ENCODE measurements at places on chromosomes 1 and 21.

DNA sequence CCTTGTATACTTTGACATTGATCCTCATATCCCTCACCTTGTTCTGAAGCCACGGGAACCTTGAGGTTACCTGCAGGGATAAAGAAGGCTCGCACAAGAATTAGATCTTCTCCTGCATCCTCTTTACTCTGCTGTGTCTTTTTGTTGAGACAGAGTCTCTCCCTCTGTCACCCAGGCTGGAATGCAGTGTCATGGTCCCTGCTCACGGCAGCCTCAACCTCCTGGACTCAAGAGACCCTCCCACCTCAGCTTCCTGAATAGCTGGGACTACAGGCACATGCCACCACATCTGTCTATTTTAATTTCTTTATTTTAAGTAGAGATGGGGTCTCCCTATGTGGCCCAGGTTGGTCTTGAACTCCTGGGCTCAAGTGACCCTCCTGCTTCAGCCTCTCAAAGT, 134.7 kb downstream of the PTPRC start:
- no peak for DNase-seq

- no peak for DNase-seq
Measured at GRCh38 chr1:25447547-25447946, 16.9 kb downstream of the MACO1 start.

GRCh38 chr1:93851327-93851712, 27.7 kb downstream of the DNTTIP2 start:
- no peak for DNase-seq

- DNase-seq: no peak
Measured at GRCh38 chr1:241677201-241677600, 25.1 kb downstream of the WDR64 start.

GRCh38 chr1:218164930-218165700, 120.0 kb upstream of the RRP15 start:
- no peak for DNase-seq

DNA sequence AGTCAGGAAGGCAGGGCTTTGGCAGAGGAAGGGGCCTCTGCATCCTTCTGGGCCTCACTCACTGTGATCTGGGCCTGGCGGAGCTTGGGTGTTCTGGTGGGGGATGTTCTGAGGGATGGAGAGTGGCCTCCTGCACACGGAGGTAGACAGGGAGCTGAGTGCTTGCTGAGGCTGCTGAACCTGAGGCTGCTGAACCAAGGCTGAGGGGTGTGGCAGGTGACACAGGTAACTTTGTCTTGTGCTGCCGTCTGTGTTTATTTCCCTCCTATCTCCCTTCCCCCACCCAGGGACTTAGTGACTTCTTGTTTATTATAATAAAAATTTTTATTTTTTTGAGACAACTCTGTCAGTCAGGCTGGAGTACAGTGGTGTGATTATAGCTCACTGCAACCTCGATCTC, 37.7 kb upstream of the IFNLR1 start:
- DNase-seq: no peak

DNA sequence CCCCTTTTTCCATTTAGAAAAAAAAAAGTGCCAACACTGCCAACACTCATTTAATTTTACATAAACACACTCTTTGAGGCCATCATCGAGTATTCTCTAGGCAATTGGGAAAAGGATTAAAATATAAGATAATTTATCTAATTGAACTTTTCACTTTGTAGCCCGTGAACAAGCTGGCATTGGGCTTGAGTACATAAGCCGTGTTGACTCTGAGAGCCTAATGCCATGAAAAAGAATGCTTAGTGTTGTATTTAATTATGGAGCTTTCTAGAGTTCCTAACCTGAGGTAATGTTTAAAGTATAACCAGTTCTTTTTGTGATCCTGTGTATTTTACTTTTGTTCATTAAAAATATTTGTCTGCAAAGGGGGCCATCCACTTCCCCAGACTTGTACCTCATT, 193.8 kb downstream of the LYPLAL1 start:
- no peak for DNase-seq

- DNase-seq: no peak
Measured at GRCh38 chr1:220222939-220223338, 49.3 kb downstream of the RAB3GAP2 start.

DNA sequence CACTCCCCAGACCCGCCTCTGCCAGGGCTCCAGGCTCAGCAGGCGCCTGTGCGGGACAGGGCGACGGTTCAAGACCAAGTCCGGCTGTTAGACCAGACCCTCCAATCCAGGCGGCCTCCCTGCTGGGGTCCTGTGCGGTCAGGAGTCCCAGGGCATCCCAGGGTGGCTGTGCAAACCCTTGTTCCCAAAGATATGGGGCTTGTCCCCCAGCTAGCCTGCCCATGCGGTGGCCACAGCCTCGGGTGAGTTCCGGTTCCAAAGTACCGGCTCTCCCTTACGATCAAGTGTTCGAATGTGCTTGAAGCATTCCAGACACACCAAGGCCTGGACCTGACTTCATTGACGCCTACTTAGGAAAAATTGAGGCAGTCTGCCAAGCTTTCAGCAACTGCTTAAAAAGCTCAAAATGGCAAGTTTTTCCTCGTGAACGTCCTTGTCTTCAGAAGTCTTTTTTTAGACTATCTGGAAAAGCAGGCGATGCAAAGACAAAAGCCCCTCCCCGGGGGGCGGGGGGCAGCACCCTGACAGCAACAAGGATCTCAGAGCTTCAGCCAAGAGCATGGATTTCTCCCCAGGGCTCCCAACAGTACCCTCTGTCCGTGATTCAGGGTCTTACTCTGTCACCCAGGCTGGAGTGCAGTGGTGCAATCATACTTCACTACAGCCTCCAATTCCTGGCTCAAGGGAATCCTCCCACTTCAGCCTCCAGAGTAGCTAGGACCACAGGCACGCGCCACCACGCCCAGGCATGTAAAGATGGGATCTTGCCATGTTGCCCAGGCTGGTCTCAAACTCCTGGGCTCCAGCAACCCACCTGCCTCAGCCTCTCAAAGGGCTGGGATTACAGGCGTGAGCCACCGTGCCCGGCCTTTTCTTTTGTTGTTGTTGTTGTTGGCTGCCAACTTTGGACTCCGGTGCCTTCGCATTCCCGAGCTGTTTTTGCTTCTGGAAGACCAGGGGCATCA, 2.3 kb downstream of the FAAP20 start:
- DNase-seq: no peak

- no peak for DNase-seq
Measured at GRCh38 chr1:55140137-55140536, 75.0 kb downstream of the USP24 start.

DNA sequence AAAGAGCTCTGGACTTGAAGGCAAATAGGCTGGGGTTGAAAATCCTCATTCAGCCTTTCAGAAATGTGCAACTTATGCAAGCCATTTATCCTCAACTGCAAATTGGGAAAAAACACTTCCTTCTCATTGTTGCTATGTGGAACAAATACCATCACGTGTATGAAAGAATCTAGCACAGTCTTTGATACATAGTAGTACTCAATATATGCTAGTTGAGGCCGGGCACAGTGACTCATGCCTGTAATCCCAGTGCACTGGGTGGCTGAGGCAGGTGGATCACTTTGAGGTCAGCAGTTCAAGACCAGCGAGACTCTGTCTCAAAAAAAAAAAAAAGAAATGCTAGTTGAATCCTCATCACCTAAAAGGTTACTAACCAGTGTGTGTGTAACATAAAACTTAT, 8.2 kb downstream of the PI4KB start:
- no peak for DNase-seq

GRCh38 chr1:37399830-37400464, 74.4 kb upstream of the ZC3H12A start:
- DNase-seq: no peak

DNA sequence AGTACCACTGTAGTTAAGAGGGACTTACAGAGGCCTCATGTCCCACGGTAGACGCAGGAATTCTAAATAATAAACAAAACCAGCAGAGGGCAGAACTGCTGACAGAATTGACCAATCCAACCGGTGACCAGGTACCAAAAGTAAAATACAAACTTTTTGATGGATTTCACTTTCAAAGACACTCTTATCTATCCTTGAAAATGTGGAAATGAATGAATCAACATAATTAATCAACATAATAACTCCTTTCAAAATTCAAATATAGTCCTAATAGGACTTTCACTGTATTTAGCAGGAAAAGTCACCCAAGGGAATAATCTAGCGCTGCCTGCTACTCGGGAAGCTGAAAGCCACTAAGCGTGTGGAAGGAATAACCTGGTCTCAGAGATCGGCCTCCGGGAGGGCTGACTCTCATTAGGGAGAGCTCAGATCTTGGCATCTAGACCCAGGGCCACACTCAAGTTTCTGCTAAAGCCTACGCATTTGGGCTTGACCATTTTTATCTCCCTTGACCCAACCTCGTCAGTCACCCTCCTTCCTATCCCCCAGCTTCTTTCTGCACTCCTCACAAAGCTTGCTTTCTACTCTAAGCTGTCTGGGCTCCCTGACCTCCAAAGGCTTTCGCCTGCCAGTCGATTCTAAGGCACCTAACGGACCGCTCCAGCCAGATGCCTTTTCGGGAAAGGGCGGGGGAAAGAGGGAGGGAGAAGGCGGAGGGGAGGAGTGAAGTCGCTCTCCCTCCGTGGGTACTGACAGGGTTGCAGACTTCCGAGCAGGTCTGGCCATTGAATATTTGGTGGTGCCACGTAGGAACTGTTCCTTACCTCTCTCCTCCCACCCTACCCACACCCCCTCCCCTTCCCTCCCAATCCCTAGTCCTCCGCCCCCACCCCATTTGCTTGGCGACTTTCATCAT, 1.6 kb downstream of the COL11A1 start:
- peak; percentile 39 for DNase-seq

GRCh38 chr1:102595106-102595505, 513.2 kb downstream of the COL11A1 start:
- no peak for DNase-seq

DNA sequence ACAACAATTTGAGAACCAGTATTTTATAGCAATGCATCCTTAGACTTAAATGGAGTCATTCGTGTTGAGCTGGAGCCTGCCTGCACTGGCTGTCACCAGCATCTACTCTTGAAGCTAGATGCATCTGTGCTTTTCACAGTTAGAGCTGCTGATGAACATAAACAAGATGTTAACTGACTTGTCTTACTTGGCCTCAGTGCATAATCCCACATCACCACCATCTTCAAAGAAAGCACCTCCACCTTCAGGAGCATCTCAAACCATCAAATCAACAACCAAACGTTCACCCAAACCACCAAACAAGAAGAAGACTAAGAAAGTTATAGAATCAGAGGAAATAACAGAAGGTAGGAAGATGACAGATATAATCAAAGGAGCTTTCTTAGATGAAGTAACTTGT, 71.1 kb downstream of the TPR start:
- DNase-seq: no peak
